ENCODE measurements at places on chromosomes 1 and 21.

- DNase-seq = peak; percentile 26
These were observed 646 bp downstream of the MAPKAPK2 start for GRCh38 chr1:206685334-206685768.

DNA sequence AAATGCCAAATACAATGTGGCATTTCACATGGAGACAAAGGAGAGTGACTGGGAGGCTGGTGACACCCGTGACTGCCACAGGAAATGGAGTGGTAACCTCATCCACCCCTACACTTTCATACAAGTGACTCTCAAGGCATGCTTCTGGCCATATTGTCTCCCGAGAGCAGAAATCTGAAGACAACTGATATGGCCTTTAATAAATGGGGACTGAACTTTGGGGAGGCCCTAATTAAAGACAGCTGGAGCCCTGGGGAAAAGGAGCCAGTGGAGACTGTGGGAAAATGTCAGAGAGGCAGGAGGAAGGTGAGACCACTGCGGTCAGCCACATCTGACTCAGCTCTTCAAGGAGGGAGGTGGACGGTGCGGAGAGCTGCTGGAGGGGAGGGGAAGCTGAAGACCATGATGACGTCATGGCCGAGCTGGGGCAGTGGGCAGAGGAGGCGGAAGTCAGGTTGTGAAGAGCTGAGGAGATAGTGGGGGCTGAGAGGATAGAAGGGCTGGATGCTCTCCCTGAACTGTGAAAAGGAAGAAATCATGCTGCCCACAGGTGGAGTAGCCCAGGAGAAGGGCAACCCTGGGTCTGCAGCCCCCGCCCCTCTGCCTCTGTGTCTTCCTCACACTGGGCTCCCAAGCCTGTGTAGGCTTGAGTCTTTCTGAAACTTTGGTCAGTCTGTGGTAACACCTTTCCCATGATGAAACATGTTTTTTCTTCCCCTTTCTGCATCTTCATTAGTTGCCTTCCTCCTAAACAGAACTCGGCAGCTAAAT, 14.0 kb upstream of the NCF2 start:
- no peak for DNase-seq

DNA sequence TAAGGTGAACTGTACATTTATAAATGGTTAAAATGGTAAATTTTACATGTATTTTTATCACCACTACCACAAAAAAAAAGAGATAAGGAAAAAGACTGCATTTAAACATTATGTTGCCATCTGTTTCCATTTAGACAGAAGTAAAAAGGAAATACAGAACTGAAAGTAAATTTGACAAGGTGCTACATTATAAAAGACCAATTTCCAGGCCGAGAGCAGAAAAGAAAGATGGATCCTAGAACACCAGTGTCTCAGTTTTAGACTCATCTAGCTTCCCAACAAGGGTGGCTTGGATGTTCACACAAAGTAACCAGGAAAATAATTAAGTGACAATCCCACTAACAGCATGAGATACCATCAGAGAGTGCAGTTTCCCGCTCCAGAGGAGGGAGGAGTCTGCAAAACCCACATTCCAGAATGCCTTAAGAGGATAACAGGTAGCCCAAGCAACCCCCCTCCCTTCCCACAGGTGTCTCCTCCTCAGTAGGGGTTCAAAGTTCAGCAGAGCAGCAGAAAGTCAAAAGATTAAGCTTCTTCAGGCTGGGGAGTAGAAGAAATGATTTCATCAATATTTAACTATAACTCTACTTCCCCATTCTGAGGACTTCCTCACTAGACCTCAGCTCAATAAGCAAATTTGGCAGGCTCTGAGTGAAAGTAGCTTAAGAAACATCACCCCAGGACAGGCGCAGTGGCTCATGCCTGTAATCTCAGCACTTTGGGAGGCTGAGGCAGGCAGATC, 11.8 kb downstream of the TPM3 start:
- DNase-seq = no peak

- DNase-seq = no peak
These were observed 50.7 kb downstream of the WNT9A start for GRCh38 chr1:227896710-227897655.

- no peak for DNase-seq
These were observed 6.0 kb upstream of the DNMT3L start for GRCh38 chr21:44267655-44268142.

- DNase-seq = no peak
These were observed 616.9 kb downstream of the KIF26B start for GRCh38 chr1:245771511-245772281.

DNA sequence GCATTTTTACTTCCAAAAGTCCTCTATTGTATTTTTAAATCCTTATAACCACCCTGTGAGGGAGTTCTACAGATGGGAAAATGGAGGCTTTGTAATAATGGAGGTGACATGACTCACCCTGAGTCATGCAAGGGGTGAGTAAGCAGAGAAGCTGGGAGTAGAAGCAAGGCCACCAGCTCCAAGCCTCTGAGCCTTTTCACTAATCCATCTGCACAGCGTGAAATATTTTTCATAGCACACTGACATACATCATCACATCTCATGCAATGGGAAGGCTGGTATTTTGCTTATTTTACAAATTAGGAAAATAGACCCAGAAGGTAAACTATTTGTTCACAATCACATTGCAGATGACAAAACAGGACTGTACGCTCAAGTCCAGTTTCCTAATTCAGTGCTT, 96.9 kb downstream of the KCNH1 start:
- no peak for DNase-seq
